Muscle of arm (tissue), 14 donors: ENCODE measurements at places on chromosomes 4 and X.

GRCh38 chrX:144040793-144041192, 156.9 kb downstream of the UBE2NL start:
- no peak for DNase-seq

- DNase-seq: no peak
Measured at GRCh38 chr4:183751106-183751505, 92.0 kb downstream of the TRAPPC11 start.

- no peak for DNase-seq
Measured at GRCh38 chr4:89482251-89482650, 174.7 kb upstream of the GPRIN3 start.

- no peak for DNase-seq
Measured at GRCh38 chr4:64715741-64716140, 306.5 kb upstream of the TECRL start.

- DNase-seq: no peak
Measured at GRCh38 chr4:81447566-81448229, 24.0 kb downstream of the RASGEF1B start.

DNA sequence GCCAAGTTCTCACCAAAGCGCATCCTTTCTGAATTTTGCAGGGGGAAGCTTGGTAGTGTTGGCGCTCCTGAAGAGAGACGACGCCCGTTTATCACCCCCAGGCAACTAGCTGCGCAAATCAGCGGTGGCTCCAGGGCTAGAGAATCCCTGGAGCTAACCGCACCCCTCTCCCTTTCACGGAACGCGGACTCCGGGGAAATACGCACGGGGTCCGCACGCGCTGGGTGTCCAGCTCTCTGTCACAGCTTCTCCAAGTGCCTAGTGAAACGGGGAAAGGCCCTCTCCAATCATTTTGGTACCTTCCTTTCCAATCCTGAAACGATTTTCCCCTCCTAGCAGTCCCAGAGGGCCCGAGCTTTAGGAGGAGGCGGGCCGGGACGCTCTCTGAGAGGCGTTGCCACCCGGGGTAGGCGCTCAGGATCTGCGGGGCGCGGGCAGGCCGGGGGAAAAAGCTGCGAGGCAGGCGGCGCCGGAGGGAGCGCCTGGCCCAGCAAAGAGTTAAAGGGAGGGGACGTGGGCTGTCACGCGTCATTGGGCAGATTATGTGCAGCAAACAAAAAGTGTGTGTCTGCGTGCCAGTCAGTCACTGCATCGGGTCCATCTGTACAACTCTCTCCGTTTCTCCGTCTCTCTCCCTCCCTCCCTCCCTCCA, at the start of gene PRDM8:
TSS of gene PRDM8 (plus strand) at position 582 of the 652 bp plus-strand sequence. CDS start 2,578 bp downstream, outside the sequence.
- DNase-seq: no peak

- no peak for DNase-seq
Measured at GRCh38 chrX:54238588-54238987, 55.5 kb upstream of the FAM120C start.

DNA sequence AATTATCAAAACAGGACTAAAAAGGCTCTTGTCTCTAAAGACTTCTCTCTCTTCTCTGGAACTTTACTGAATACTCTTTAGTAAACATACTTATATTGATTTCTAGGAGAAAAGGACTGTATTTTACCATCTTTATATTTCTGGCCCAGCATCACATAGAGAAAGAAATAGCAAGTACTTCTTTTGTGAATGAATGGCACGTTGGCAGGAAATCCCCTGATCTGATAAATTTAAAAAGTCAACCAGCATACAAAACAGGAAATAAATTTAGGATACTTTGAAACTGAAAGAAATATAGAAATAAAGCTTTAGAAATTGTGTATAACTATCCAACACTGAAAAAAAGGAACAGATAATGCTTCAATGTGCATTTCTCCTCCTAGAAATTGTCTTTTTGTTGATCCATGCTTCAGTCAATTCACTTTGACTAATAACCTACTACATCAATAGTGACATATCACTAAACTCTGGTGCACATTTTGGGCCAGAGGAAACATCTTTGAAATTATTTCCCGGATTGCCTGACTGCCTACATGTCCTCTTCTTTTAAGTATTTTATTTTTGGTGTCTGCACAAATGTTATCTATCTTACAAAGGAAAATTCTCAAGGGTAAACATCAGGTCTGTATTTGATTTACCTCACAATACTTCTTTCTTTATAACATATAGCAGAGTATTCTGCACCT, 183.5 kb upstream of the FSTL5 start:
- DNase-seq: no peak

DNA sequence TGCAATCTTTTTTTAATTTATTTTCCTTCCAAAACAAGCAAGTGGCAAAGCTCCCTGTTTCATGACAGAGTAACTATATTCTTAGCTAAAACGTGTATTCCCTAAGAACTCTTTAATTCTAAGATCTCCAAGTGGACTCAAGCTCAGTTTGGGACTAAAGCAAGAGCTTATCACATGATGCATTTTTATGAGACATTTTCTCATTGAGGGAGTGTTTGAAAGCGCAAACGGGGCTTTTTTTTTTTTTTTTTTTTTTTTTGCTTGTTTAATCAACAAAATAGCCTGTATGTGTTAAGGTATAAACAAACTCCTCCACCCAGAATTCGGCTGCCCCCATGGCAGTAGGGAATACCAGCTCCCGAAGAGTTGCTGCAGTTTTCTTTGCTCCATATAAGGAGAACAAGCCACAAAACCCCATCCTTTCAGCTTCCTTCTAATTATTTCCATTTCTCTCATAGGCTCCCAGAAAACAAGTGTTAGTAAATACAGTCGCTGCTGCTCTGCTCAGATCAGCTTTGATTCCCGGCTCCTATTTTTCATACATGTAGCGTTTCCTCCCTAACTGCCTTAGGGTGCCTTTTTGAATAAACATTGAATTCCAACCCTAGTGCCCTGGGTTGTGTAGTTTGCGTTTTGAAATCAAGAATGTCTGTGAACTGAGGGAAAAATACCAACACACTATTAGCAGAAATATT, 669 bp upstream of the PPARGC1A start:
- DNase-seq: no peak

DNA sequence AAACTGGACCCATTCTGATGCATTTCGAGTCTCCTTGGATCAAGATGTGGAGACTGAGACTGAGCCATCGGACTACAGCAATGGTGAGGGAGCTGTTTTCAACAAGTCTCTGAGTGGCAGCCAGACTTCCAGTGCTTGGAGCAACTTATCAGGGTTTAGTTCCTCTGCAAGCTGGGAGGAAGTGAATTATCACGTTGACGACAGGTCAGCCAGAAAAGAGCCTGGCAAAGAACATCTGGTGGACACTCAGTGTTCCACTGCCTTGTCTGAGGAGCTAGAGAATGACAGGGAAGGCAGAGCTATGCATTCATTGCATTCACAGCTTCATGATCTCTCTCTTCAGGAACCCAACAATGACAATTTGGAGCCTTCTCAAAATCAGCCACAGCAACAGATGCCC, 84.8 kb downstream of the NEUROG2 start:
- no peak for DNase-seq

DNA sequence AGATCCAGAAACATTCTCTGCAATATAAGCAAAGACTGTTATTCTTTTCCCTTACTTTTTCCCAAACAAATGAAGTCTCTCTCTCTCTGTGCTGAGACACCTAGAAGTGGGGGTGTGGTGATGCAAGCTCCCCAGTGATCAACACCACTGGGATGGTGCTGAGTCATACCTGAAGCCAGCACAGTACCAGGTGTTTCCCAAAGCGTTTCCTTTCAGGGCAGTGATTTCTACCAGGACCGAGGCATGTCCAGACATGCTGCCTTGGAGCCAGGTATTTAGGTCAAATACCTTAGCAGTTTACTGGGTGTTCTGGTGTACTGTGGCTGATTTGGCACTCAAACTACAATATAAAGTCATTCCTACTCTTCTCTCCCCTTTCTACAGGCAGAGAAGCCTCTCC, 726.5 kb downstream of the FAM133A start:
- DNase-seq: no peak

DNA sequence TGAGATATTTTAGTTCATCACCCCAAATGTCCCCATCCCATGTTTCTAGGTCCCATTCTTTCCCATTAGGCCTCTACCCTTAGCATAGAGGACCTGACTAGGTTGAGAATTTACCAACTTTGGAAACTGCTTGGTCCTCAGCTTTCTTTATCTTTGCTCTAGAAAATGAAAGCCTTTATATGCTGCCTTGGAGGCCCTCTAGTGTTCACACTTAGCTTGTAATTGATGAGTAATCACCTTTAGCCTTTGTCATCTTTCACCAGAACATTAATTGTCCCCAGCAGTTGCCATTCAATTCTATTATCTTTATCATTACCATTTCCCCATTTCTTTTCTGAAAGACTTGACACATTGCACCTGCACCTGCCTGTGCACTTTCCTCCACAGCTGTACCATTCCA, 589.2 kb upstream of the NR3C2 start:
- no peak for DNase-seq

- DNase-seq: no peak
Measured at GRCh38 chr4:151798678-151799416, 38.0 kb upstream of the GATB start.

DNA sequence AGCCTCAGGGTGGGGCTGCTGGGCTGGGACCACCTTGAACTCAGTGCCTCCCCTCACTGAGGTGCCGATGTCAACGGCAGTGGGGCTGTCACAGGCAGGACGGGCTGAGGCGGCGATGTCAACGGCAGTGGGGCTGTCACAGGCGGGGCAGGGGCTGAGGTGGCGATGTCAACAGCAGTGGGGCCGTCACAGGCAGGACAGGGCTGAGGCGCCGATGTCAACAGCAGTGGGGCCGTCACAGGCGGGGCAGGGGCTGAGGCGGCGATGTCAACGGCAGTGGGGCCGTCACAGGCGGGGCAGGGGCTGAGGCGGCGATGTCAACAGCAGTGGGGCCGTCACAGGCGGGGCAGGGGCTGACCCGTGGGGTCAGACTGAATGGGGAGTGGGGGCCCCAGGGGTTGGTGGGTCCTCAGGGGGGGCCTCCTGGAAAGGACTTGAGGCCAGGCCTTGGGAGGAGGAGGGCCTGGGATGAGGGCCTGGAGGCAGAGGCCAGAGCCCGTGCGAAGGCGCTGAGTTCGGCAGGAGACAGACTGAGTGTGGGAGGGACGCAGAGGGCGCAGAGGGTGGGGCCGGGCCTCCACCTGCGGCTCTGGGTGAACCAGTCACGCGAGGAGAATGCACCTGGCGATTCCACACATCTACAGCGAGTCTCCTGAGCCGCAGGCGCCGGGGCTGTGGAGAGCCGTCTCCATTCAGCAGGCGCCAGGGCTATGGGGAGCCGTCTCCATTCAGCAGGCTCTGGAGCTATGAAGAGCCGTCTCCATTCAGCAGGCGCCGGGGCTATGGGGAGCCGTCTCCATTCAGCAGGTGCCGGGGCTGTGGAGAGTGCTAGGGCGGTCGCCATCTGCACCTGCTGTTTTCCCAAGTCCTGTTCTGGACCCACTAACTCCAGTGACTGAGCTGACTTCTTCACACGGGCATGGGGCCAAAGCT, 22.9 kb downstream of the ATP5ME start:
- DNase-seq: no peak

- DNase-seq: no peak
Measured at GRCh38 chrX:101430457-101431078, 22.5 kb downstream of the HNRNPH2 start.

GRCh38 chr4:78926826-78927225, 12.4 kb downstream of the PAQR3 start:
- no peak for DNase-seq

- DNase-seq: no peak
Measured at GRCh38 chr4:6907658-6908191, 1.9 kb upstream of the TBC1D14 start.

DNA sequence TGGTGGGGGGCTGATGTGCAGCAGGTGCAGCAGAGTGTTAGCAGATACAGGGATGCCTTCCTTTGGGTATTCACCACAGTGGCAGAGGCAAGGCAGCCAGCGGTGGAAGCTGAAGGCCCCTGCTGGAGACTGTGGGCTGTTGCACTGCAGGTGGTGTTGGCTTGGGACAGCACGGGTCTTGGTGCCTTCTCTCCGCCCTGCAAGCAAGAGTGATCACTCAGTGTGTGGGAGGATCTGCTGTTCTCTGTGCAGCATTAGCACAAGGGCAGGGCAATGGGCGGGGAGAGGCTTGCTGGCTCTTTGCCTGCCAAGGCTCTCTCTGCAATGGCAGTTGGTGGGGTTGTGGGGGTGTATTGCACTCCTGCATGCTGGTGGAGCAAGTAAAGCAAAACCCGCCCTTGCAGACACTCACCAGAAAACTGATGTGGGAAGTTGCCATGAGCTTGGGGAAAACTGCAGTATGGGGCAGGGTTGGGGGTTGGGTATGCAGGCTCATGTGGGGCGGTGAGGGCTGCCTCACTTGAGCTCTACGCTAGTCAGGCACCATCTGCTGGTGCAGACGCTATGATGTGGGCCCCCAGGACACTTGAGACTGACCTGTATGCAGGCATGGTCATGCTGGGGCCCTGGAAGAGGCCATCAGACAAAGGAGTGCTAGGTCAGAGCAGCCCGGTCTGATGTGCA, 820.8 kb upstream of the GRIA3 start:
- DNase-seq: no peak

GRCh38 chrX:107505223-107505622, 55.8 kb downstream of the FRMPD3 start:
- no peak for DNase-seq

DNA sequence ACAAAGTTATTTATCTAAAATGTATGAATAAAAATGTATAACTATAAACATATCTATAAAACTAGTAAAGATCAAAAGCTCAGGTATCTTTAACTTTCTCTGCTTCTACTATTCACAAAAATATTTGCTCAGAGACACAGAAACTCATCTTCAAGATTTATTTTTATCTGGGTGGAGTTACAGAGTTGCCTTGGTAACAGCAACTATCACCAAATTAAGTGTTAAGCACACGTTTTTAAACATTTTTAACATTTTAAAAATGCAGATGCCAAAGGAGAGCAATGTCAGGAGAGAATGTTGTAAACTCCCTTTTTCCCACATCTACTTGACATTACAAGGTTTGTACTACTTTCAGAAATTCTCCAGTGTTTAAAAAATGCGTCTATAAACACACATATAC, 71.4 kb downstream of the SNCA start:
- DNase-seq: no peak

DNA sequence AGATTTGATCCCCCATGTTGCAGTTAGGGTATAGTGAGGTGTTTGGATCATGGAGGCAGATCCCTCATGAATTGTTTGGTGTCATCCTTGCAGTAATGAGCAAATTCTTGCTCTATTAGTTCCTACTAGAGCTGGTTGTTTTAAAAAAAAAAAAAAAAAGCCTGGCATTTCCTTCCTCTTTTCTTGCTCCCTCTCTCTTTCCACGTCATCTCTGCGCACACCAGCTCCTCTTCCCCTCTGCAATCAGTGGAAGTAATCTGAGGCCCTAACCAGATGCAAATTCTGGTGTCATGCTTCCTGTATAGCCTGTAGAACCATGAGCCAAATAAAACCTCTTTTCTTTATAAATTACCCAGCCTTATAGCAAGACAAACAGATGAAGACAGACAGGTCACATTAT, 24.5 kb downstream of the WDR17 start:
- DNase-seq: no peak

- no peak for DNase-seq
Measured at GRCh38 chr4:134117392-134118183, 84.0 kb downstream of the PABPC4L start.

- no peak for DNase-seq
Measured at GRCh38 chr4:114318309-114318708, 280.3 kb upstream of the UGT8 start.

GRCh38 chrX:39843318-39843717, 254.4 kb downstream of the BCOR start:
- DNase-seq: no peak
